ENCODE measurements at places on chromosomes 3 and 15.

DNA sequence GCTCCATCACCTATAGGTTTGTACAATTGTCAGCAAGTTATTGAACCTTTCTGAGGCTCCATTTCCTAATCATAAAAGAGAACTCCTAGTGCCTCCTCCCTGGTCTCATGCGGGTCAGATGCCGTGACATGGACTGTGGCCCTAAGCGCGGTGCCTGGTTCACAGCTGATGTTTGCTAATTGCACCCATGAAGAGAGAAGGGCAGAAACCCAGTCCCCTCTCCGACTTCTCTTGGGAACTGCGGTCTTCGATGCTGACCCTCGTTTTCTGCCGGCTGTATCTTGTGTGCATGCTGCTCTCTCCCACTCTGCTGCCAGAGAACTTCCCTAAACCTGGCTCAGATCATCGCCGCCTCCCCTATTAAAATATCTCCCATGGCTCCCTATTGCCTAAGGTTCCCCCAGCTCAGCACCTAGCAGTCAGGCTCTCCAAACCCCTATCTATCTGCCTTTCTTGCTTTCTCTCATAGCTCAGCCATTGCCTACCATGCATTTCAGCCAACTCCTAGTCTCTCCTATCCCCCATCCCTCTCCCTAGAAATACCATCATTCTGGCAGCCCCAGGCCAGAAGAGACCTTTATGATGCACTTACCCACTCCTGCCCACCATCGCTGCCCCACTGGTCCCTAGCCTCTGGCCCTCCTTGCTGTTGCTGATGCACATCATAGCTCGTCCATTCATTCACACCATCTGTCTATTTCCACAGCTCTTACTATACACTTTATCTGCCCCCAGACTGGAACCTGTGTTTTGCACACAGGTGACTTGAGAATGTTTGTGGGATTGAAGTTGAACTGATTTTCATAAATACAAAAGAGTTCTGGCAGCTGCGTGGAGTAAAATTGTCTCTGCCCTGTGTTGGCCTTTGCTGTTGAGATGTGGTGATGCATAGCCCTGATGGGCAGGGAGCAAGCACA lies 6.6 kb downstream of the ISG20 start:
- DNase-seq: no peak

DNA sequence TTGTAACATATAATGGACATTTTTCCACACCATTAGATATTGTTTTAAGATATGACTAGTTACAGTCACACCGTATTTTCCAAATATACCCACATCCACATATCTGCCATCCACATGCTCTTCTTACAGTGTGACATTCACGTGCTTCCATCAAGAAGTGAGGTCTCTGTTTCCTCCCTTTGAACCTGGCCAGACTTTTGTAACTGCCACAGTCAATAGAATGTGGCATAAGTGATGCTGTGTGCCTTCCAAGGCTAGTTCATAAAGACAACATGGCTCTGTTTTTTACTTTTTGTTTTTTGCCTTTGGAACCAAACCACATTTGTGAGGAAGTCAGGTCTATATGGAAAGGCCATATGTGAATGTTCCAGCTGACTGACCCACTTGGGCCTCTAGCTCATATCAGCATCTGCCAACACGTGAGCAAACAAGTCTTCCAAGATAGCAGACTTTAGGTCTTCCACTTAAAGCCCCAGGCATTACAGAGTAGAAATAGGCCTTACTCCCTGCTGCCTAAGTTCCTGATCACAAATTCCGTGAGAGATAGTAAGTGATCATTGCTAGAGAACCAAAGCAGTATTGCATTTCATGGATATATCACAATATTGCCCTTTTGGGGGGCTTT lies 27.1 kb downstream of the EIF1B start:
- no peak for DNase-seq

GRCh38 chr3:193788189-193788991 lies 195.4 kb downstream of the OPA1 start:
- peak; percentile 60 for DNase-seq

DNA sequence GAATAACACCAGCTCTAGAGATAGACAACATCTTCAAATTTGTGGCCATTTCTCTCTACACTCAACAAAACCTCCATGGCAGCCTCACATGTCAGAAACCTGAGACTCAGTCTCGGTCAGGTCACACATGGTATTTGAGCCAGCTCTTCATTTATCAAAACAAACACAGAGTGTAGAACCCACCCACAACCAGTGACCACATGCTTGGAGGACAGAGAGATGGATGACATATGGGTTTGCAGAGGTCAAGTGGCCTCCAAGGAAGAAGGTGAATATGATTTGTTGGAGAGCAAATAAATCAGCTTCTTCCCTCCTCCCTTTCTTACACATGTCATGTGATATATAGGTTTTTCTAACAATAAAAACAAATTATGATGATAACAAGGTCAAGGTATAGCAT lies 278.1 kb upstream of the LRTM1 start:
- DNase-seq: no peak

DNA sequence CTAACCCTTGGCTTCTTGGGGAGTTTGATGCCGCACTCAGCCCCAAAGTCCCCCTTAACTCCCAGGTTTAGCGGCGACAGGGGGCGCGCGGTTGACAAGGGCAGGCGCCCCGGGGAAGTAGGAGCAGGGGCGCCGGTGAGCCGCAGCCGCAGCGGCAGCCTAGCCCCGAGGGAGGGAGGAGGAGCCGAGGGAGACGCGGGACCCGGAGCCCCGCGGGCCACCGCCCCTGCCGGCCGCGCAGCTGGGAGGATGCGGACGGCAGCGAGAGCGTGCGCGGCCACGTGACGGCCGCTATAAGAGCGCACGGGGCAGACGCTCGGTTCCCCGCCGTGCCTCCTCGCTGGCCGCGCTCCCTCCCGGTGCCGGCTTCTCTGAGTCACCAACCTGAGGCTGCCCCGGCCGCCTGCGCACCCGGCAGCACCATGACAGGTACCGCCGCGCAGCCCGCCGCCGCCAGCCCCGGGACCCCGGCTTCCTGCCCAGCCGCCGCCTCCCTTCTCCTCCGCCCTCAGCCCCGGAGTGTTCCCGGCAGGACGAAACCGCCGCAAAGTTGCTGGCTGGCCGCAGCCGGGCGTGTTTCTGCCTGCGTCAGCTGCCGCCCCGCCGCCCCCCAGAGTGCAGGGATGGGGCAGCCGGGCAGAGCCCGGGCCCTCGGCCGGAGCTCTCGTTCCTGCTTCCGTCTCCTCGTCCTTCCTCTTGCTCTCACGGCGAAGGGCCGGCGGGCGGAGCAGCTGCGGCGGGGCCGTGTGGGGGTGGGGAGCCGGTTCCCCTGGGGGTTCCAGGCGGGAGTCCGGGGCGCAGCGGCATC lies at the start of gene GYG1:
Gene GYG1, plus strand, starts transcription at position 322 of the 808 bp plus-strand sequence. Its CDS starts 101 bp downstream, at position 423.
- peak; percentile 85 for DNase-seq

DNA sequence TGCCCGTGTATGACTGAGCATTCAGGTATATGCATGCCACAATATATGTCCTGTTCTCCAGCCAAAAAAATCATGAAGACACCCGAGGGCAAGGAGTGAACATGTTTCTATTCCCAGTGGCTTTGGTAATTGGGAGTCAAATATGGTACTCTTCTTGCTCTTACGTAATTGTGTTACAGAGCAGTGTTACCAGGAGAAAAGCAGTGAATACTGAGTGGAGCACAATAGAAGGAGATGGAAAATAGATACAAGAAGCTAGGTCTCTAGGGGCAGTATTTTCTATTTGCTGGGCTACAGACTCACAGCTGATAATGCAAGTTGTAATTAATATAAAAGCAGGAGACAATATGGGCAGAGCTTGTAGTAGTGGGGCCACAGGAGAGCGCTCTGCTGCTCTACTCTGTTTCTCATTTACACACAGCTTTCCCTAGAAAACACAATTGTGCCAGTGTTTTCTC lies 13.2 kb downstream of the MEIS2 start:
- no peak for DNase-seq

DNA sequence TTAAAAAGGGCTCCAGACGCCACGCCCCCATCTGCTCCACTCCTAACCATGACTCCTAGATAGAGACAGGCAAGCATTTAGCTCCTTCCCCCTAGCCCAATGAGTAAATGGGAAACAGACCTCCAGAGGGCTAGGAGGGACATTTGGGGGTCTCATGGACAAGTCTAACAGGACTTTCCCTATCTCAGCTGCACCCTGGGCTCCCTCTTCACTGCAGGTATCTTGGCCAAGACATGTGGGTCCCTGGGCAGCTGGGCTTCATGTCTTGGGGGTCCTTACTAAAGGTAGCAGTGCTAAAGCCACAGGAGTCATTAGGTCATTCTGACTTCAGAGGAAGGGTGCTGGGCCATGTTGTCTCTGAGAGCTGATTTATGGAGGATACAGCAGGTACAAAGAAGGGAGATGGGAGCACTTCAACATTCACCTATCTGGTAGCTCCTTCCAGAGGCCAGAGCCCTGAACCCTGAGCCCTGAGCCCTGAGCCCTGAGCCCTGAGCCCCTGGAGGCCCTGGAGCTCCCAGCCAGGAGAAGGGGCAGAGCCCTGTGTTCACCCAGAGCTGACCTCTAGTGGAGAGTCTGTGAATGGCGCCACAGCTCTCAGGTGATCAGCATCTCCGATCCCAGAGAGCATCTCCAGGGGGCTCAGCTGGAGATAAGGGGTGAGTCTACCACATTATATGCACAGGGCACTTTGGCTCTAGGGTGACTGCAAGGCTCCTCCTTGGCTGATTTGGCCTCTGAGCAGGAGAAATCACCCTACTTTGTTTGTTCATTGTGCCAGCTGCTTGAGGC lies 40.1 kb upstream of the EPHB1 start:
- peak; percentile 32 for DNase-seq

DNA sequence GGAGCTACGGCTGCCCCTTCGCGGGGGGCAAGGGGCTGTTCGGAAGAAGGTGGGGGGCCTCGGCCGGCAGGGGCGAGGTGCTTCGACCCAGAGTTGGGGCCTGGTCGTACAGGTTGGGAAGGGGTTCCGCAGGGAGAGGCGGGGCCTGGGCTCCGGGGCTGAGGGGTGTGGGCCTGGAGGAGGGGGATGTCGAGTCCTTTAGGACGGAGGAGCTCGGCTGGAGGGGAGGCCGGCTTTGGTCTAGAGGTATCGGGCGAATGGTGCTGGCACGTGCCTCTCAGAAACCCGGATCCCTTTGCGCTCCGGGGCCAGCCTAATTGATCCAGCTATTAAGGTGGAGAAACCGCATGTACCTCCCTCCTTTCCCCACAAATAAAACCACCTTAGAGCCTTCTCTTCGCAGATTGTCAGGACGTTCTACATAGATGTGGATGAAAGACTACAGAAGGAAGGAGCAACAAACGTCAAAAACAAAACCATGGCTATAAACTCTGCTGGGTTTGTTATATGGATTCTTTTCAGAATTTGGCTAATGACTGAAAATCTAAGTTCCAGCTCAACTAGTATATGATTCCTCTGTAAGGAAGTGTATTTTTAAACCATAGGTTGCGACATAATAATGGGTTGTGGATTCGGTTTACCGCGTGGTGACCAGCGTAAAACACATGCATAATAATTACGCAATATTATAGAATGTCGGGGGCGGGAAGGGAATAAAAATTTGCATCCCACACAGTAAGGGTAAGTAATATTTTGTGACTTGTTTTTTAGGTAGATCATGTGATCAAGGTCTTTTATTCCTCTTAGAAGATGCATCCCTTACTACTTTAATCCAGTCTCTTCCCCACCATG lies 644 bp upstream of the NGLY1 start:
- peak; percentile 67 for DNase-seq

DNA sequence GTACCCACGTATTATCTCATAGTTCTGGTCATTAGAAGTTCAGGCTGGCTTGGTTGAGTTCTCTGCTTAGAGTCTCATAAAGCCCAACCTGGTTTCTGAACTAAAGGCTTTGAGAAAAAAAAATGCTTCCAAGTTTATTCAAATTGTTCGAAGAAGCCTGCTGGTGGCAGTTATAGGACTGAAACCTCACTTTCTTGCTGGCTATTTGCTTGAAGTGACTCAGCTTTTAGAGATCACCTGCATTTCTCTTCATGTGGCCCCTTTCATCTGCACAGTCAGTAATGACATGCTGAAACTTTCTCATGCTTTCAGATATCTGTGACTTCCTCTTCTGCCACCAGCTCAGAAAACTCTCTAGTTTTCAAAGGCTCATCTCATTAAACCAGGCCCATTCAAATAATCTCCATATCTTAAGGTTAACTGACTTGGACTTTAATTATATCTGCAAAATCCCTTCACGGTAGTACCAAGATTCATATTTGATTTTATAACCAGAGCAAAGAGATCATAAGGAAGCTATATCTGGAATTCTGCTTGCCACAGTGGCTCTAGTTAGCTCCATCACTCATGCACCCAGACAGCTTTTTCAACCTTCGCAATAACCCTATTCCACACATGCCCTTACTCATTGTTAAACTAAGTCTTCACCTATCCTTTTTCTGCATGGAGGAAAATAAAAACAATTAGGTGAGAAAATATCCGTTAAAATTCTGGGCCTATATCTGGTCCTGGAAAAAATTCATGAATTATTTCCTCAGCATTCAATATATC lies 433.8 kb upstream of the CBLB start:
- no peak for DNase-seq

GRCh38 chr3:66394753-66395249 lies 106.0 kb downstream of the LRIG1 start:
- DNase-seq: no peak

GRCh38 chr3:48285675-48286074 lies 44.8 kb downstream of the ZNF589 start:
- no peak for DNase-seq

DNA sequence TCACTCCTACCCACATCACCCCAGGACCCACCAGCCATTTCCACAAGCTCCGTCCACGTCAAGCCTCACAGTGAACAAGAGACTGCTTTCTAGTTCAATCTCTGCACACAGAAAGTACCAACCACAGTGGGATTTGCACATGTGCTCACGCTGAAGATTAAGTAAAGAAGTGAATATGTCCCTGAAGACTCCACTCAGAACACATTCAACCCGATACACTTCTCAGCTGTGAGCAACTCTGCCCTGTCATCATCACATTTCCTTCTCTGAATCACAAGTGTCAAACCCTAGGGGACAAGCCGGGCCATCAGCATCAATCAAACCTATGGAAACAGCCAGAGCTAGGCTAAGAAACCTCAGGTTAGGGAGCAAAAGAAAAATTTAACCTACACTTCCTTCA lies 1.9 kb downstream of the STIMATE start:
- no peak for DNase-seq

DNA sequence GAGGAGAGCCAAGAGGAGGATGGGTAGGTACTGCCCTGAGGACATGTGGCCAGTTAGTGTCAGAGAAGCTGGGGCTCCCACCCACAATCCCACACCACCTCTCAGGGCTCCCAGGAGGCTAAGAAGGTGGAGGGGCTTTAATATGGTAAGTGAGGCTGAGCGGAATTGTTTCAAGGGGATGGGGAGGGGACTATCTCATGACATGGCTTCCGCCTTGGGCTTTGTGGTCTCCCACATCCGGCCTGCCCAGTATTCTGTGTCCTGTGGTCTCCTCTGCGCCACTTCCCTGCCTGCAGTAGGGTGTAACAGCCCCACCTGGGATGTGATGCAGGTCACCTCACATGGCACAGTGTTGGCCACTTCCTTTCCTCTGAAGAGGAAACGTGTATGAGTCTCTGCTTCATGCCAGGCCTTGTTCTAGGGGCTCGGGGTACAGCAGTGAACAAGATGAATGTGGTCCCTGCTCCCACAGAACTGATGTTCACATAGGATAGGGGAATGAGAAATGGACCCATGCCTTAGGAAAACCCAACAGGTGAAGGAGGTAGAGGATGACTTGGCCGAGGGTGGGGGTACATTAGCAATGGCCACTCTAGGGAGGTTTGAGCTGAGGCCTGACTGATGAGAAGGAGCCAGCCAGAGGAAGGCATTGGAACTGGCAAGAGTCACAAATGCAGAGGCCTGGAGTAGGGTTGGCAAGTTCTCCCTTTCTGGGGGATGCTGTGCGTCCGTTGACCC lies 3.2 kb downstream of the NEIL1 start:
- peak; percentile 54 for DNase-seq

GRCh38 chr3:150247441-150247840 lies 160.7 kb upstream of the TSC22D2 start:
- no peak for DNase-seq

GRCh38 chr3:69838217-69838616 lies 99.0 kb downstream of the MITF start:
- DNase-seq: no peak
